BE2C (cell line): ENCODE measurements at places on chromosomes 12 and 14.

- DNase-seq, result peak; percentile 13
These were observed 748 bp downstream of the MAPKAPK5 start for GRCh38 chr12:111842556-111843396.

DNA sequence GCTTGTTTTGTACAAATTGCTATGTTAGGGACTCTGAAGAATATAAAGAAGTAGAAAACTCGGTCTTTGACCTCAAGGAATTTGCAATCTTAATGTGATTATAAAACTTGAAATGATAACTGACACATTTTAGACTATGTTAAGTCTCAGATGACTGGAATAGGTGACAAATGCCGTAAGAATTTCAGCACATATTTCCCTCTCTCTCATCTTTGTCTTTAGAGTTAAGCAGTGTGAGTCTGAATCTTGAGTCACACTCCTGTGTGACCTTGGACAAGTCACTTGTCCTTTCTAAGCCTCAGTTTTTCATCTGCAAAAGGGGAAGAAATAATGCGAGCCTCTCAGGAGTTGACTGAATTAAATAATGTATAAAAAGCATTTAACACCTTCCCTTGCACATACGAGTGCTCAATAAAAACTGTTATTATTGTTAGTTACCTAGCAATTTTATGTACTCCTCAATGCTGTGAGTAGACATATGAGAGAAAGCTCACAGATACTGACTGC lies 103.7 kb downstream of the DYRK2 start:
- DNase-seq, result no peak

DNA sequence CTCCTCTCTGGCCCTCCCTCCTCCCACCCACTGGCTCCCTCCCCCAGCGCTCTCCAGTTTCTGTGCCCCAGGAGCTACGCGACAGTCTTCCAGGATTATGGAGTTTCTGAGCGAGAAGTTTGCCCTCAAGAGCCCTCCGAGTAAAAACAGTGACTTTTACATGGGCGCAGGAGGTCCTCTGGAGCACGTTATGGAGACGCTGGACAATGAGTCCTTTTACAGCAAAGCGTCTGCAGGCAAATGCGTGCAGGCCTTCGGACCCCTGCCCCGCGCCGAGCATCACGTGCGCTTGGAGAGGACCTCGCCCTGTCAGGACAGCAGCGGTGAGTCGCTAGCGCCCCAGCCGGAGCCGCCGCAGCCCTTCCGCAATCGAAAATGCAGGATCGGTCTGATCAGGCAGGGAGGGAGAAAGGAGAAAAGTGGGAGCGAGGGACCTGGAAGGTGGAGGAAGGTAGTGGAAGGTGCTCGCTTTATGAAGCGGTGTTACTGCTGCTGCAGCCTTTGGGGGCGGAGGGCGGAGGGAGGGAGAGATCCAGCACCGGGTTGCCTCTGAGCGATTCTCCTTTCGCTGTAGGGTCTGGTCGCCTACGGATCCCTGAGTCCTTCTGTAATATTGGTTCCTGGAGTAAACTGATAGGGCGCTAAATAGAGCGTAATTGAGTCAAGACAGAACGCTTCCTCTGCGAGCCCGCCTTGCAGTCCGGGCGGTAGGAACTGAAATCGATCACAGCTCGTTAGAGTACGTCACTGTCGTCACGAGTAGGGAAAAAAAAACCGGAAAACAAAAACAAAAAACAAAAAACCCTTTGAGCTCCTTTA lies at the start of gene ALX1:
Gene ALX1 (plus strand): TSS at position 56 of the 819 bp plus-strand sequence. CDS start 42 bp downstream, at position 98.
- no peak for DNase-seq

DNA sequence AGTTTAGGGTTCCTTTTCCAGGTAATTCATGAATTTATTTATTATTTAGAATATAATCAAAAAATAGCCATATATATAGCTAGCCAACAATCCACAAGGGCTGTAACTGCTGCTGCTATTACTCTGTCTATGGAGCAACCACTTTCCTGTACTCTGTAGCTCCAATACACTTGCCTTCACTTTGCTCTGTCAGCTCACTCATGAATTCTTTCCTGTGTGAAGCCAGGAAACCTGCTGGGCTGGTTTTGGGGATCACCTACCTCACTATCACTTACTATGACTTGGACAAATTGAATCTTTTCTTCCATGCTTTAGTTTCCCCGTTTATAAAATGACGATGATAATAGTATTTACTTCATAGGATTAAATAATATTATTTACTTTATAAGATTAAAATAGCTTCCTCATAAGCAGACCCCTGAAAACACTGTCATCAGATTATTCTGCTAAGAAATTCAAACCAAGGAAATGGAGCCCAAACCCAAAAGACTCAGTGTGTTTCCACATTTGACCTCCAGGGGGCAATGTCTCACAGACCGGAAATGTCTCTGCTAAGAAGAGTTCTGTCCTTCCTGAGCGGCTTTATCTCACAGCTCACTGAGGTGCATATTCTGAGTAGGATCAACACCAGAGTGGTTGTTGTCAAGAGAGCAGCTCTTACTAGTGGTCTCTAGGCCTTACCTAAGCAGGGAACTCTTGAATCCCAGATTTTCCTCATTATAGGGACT lies 457.1 kb downstream of the DAD1 start:
- peak; percentile 31 for DNase-seq

- no peak for DNase-seq
These were observed 1.4 kb downstream of the KTN1 start for GRCh38 chr14:55581342-55581771.

GRCh38 chr12:101764051-101764792 lies 25.0 kb upstream of the SYCP3 start:
- DNase-seq, result no peak

DNA sequence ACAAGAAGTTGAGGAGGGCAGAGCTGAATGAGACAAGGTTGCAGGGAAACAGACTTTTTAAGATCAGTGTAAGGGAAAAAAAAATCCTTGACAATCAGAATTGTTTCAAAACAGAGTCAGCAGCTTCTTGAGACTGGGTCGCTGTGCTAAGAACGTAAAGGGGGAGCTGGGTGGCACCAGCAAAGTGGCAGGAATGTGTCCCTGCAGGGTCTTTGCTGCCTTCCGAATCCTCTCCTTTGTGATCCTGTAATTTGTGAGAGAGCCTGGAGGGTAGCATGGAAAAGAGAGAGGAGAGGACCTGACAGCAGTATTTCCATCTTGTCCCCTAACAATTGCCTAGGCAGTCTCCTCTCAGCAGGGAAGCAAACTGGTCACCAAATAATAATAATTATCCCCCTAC lies 472.8 kb downstream of the RGS6 start:
- no peak for DNase-seq

GRCh38 chr12:43737646-43738045 lies 20.9 kb downstream of the PUS7L start:
- no peak for DNase-seq

- DNase-seq, result no peak
These were observed 2.4 kb upstream of the OR4K5 start for GRCh38 chr14:19917955-19918518.

GRCh38 chr12:57240926-57241401 lies 10.0 kb downstream of the STAC3 start:
- DNase-seq, result peak; percentile 64

DNA sequence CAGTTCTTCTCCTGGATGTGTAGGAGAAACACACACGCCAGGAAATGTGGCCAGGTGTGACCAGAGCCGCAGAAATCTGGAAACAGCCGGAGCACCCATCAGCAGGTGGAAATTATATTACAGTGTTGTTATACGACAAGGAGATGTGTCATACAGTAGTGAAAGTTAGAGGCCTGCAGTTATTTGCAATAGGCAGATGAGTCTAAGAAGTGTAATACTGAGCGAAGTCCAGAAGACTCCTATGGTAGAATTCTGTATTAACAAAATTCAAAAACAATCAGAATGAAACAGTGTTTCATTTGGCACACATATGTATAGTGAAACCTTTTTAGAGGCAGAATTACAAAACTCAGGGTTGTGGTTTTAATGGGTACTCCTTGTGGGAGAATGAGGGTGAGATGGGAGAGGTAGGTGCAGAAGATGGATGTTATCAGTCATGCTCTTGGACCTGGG lies 39.3 kb upstream of the AMN start:
- no peak for DNase-seq

GRCh38 chr14:96567289-96567899 lies 65.2 kb downstream of the PAPOLA start:
- no peak for DNase-seq

DNA sequence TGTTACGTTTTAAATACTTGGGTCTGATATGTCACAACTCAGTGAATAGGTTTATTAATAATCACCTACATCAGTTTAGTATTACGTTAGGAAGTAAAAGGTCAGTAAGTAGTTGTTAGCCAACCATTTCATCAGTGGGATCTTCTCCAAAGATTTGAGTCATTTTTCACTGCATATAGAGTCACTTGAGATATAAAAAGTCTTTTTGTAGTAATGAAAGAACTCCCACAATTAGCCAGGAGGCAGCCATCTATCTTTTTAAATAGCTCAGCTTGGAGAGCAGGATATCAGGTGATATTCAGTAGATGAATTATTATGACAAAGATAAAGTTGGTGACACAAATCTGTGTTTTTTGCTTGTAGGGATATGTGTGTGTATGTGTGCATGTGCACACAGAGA lies 309.3 kb downstream of the PDZRN4 start:
- DNase-seq, result no peak

- no peak for DNase-seq
These were observed 43.8 kb upstream of the EMP1 start for GRCh38 chr12:13152756-13153155.

DNA sequence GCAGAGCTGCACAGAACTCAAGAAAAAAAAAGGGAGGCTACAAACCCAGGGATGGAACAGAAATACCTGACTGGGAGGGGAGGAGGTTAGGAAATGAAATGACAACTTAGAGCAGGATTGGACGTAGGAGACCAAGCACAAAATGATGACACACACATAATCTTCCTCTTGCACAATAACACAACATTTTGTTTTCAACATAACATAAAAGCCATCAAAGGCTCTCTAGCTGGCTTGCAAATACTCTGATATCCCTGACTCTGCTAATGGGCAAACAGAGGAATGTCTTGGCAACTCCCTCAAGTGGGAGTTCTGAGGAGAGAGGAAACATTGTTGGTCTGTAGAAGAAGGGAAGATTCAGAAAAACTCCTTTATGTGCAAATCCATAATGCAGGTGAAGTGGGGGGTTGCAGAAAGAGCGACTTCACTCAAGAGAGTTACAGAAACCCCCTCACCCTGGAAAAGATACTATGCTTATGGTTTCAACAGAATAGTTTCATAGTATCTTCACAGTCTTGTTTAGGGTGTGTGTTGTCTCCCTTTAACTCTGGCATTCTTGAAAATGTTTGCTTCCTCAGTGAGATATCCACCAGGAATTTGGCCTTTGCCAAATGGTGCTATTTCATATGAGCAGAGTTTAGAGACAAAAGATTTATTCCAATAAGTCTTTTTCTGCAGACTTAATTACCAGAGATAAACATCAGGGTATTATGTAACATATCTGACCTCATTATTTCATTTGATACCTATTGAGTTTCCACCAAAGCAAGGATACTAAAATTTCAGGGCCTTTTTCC lies 43.8 kb upstream of the LTBP2 start:
- DNase-seq, result no peak

- DNase-seq, result peak; percentile 38
These were observed 69.8 kb downstream of the RERG start for GRCh38 chr12:15151161-15152091.

GRCh38 chr12:79692860-79693577 lies 2.3 kb upstream of the PAWR start:
- DNase-seq, result no peak

DNA sequence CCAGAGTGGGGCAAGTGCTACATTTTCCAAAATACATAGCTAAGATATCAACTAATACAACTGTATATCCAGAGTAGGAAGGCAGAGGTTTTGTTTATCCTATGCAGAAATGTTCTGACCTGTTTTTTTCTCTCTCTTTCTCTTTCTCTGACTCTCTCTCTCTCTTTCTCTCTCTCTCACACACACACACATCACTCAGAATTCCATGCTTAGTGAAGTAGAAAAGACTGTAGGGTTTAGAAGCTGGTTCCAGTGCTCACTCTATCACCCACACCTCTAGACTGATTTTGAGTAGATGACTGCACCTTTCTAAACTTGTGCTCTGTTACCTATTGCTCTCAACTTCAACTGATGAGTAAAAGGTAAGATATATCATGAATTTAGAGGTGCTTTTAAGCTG lies 356.7 kb downstream of the LRIG3 start:
- no peak for DNase-seq

DNA sequence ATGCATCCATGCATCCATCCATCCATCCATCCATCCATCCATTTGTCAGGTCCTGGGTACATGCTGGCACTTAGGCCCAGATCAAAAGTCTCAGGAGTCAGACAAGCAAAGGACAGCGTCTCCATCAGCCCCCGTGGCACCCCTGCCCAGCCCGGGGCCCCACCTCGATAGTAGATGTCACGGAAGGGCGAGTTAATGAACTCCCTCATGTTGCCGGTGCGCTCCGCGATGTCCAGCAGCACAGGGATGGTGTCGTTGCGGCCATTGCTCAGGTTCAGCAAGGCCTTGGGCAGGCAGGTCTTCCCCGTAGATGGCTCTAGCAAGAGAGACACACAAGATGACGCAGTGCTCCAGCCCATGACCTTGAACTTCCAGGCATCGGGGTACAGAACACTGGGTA lies 30.4 kb downstream of the TRPV4 start:
- no peak for DNase-seq

GRCh38 chr12:56829908-56830307 lies 66.8 kb downstream of the HSD17B6 start:
- DNase-seq, result no peak

GRCh38 chr12:92369636-92370035 lies 224.0 kb upstream of the BTG1 start:
- DNase-seq, result no peak

- DNase-seq, result peak; percentile 4
These were observed 380.1 kb downstream of the ALG10 start for GRCh38 chr12:34402228-34402898.

- no peak for DNase-seq
These were observed 55.0 kb downstream of the IGF1 start for GRCh38 chr12:102425109-102426039.

- DNase-seq, result no peak
These were observed 5.7 kb upstream of the RABGGTA start for GRCh38 chr14:24277071-24277470.

DNA sequence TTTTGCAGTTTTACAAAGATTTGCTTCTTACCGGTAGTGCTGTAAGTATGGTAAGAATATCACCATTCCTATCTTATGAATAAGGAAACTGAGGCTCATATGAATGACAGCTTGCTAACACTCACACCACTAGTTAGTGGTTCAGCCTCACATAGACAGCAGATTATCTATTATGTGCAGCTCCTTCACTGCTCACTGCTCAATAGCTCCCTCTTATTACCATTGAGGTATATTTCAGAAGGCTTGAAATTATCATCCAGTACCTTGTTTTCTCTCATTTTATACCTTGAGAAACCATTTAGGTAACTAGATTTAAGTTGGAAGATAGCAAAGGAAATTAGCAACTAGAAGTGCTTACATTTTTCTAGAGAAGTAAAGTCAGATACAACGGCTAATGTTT lies 15.5 kb downstream of the RIC8B start:
- no peak for DNase-seq

DNA sequence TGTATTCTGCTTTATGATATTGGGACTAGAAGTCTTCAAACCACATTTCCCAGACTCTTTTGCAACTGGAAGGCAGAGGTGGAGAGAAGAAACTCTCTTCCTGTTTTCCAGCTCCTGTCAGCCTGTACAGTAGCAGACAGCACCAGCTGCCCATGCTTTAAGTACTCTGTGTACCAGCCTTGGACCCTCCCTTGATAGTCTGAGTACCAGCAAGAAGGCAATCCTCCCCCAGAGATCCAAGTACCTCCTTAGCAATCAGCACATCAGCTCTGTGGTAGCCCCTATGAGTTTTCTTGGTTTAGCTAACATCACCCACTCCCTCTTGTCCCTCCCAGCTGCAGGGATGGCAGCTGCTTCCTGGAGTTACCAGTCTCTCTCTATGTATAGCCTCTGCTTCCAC lies 56.3 kb downstream of the STXBP6 start:
- DNase-seq, result no peak

GRCh38 chr14:79515158-79515557 lies 696.1 kb downstream of the DIO2 start:
- no peak for DNase-seq
